ENCODE measurements at places on chromosomes 4 and X.

DNA sequence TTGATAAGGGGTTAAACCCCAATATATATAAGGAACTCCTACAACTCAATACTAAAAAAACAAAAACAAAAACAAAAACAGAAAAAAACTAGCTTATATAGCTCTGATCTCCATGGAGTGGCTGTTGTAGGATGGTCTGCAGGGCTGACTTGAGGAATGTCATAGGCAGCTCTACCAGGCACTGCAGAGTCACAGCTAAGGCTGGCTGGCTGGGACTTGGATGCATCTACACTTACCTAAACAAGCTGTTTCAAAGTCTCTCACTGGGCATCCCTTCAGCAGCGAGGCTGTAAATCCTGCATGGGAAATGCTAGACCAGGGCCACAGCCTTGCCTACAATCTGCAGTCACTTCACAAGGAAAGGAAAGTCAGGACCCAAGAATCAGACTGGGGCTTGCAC is 61.3 kb downstream of the HOPX start:
- no peaks in the 10 kb centered on the region for H3K27me3 ChIP-seq
- H3K4me3 ChIP-seq, result no peak overlapping the region
- peaks cover 14% of the 10 kb centered on the region for H3K4me1 ChIP-seq
- no peak overlapping the region for H3K27ac ChIP-seq

DNA sequence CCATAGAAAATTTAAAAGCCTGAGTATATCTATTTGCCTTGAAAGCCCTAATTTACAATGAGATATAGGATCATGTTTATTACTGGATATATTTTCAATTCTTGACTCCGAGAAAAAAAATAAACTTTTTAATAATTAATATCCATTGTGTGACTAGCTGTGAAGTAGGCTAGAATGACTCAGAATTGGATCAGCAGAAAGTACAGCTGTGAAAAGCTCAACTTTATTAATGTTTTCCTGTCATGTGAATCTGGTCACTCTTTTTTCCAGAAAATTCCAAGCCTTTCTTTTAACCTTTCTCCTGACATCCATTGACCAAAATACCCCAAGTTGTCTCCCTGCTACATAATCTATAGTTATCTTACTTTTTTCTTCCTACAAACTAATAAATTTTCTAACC is 171.8 kb upstream of the PACRGL start:
- H3K36me3 ChIP-seq, result no peaks in the 10 kb centered on the region
- DNase-seq, result no peak
- no peaks in the 10 kb centered on the region for H3K27me3 ChIP-seq
- H3K27ac ChIP-seq, result no peak overlapping the region
- no peaks in the 10 kb centered on the region for H3K4me1 ChIP-seq

GRCh38 chr4:42633605-42634388 is 23.1 kb downstream of the ATP8A1 start:
- H3K4me3 ChIP-seq, result no peak overlapping the region
- no peaks in the 10 kb centered on the region for H3K36me3 ChIP-seq
- no peaks in the 10 kb centered on the region for H3K27me3 ChIP-seq
- H3K4me1 ChIP-seq, result peaks cover 24% of the 10 kb centered on the region

- no peak overlapping the region for H3K27ac ChIP-seq
- no peak for DNase-seq
- no peaks in the 10 kb centered on the region for H3K4me1 ChIP-seq
- no peaks in the 10 kb centered on the region for H3K27me3 ChIP-seq
Observed at GRCh38 chr4:183830438-183830985, 74.6 kb upstream of the STOX2 start.

- H3K36me3 ChIP-seq, result no peaks in the 10 kb centered on the region
- no peak for DNase-seq
- H3K4me3 ChIP-seq, result peak overlapping the region; percentile 95
- peaks cover 16% of the 10 kb centered on the region for H3K4me1 ChIP-seq
- no peaks in the 10 kb centered on the region for H3K27me3 ChIP-seq
Observed at GRCh38 chr4:73259571-73260090, 1.0 kb upstream of the ANKRD17 start.

DNA sequence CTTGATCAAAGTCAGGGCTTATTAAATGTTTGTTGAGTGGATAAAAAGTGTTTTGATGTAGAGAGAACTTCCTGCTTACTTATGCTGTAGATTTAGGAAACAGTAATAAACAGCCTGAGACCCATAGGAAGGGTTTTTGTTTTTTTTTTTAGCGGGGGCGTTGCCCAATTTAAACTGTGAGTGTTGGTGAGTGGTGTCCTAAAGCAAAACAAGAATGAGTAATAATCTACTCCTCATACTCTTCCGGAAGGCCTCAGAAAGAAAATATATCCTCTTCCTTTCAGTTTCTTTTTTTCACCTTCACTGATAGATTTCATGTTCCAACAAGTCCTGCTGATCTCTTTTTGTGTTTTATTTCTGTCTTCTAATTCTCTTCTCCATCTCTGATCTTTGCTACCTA is 104.4 kb upstream of the SCML1 start:
- H3K4me1 ChIP-seq, result no peaks in the 10 kb centered on the region
- no peaks in the 10 kb centered on the region for H3K27me3 ChIP-seq
- no peak overlapping the region for H3K27ac ChIP-seq
- no peak overlapping the region for H3K4me3 ChIP-seq
- no peaks in the 10 kb centered on the region for H3K36me3 ChIP-seq
- DNase-seq, result peak; percentile 40

DNA sequence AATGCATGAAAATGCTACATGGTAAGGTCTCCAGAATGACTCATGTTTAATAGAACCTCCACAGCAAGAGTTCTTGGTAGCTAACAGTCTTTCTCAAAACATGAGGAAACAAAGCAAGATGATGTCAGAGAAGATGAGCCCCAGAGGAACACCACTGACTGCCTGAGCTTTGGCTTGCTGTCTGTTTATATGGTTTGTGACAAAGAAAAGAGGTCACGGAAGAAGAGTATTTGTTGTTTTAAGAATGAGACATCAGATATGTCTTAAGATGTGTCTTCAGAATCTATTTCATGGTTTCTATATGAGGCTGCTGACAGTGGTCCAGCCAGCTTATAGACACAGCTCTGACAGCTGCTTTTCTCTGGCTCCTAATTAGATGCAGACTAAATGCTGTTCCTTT is 18.8 kb upstream of the AREG start:
- no peaks in the 10 kb centered on the region for H3K36me3 ChIP-seq
- no peak for DNase-seq
- no peak overlapping the region for H3K27ac ChIP-seq
- no peak overlapping the region for H3K4me3 ChIP-seq
- no peaks in the 10 kb centered on the region for H3K27me3 ChIP-seq
- H3K4me1 ChIP-seq, result 0 out of 2 replicates have a peak, but pooled peaks cover 6% of the 10 kb centered on the region

GRCh38 chrX:53022381-53022780 is 26.2 kb upstream of the GPR173 start:
- DNase-seq, result no peak
- no peaks in the 10 kb centered on the region for H3K36me3 ChIP-seq
- no peaks in the 10 kb centered on the region for H3K27me3 ChIP-seq
- no peak overlapping the region for H3K27ac ChIP-seq
- no peaks in the 10 kb centered on the region for H3K4me1 ChIP-seq

DNA sequence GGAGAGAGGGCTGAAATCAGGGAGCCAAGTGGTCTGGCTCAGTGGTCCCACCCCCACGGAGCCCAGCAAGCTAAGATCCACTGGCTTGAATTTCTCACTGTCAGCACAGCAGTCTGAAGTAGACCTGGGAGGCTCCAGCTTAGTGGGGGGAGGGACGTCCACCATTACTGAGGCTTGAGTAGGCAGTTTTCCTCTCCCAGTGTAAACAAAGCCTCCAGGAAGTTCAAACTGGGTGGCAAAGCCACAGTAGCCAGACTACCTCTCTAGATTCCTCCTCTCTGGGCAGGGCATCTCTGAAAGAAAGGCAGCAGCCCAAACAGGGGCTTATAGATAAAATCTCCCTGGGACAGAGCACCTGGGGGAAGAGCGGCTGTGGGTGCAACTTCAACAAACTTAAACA is 88.1 kb downstream of the NPFFR2 start:
- H3K27me3 ChIP-seq, result no peaks in the 10 kb centered on the region
- H3K4me1 ChIP-seq, result no peaks in the 10 kb centered on the region
- DNase-seq, result no peak

DNA sequence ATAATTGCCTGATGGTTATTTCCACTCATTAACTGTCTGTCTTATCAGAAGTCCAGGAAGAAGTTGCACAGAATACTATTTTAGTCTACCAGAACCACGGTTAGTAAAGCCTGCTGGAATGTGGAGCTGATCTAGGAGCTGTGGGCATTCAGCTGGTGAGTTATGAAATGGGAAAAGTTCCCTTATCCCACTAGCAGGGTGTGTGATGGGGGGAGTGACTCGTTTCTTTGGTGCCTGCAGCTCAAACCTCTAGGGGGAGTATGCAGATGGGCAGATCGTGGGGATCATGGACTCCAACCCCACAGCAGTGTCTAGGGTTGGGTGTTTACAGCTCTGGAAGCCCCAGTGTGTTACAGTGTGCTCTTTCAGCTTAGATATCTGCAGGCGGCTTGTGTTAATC is 305.7 kb upstream of the BOD1L1 start:
- DNase-seq, result no peak
- no peaks in the 10 kb centered on the region for H3K4me1 ChIP-seq
- H3K4me3 ChIP-seq, result no peak overlapping the region
- H3K27me3 ChIP-seq, result no peaks in the 10 kb centered on the region
- H3K27ac ChIP-seq, result no peak overlapping the region
- no peaks in the 10 kb centered on the region for H3K36me3 ChIP-seq

GRCh38 chr4:67721770-67722597 is 21.0 kb upstream of the UBA6 start:
- DNase-seq, result no peak
- H3K36me3 ChIP-seq, result no peaks in the 10 kb centered on the region
- H3K4me3 ChIP-seq, result no peak overlapping the region
- H3K27ac ChIP-seq, result no peak overlapping the region
- H3K27me3 ChIP-seq, result no peaks in the 10 kb centered on the region

GRCh38 chrX:19852014-19853005 is 35.1 kb downstream of the SH3KBP1 start:
- H3K27me3 ChIP-seq, result no peaks in the 10 kb centered on the region
- no peaks in the 10 kb centered on the region for H3K36me3 ChIP-seq
- no peak overlapping the region for H3K27ac ChIP-seq

GRCh38 chr4:184771416-184771815 is 37.5 kb upstream of the CENPU start:
- H3K4me3 ChIP-seq, result no peak overlapping the region
- H3K4me1 ChIP-seq, result no peaks in the 10 kb centered on the region
- DNase-seq, result no peak
- H3K36me3 ChIP-seq, result no peaks in the 10 kb centered on the region
- no peak overlapping the region for H3K27ac ChIP-seq

DNA sequence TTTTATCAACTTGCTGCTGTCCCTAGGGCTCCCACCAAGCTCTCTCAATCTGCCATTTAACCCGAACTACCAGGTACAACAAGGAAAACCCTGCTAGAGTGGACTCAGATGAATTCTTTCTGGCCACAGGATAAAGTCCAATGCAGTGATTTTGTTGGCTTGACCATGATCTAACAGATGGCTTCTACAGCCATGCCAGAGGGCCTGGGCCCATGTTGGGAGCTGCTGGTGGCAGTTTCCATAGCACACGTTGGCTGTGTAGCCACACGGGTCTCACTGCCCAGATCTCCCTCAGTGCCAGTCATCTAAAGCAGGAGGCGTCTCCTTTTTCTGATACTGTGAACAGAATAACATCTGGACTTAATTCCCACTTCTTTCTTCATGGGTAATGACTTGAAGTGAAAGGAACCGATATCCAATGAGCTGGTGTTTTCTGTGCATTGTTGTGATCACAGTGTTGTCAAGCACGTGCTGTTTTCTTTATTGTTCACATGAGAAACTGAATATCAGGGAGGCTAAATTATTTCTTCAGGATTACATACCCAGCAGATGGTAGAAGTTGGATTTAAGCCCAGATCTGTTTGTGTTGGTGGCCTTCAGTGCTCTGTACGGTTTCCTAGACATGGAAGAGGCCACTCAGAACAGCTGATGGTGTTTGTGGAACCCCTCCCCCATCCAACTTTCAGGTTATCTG is 85.2 kb upstream of the CLCN4 start:
- no peaks in the 10 kb centered on the region for H3K27me3 ChIP-seq
- no peaks in the 10 kb centered on the region for H3K4me1 ChIP-seq
- H3K27ac ChIP-seq, result no peak overlapping the region
- DNase-seq, result no peak

DNA sequence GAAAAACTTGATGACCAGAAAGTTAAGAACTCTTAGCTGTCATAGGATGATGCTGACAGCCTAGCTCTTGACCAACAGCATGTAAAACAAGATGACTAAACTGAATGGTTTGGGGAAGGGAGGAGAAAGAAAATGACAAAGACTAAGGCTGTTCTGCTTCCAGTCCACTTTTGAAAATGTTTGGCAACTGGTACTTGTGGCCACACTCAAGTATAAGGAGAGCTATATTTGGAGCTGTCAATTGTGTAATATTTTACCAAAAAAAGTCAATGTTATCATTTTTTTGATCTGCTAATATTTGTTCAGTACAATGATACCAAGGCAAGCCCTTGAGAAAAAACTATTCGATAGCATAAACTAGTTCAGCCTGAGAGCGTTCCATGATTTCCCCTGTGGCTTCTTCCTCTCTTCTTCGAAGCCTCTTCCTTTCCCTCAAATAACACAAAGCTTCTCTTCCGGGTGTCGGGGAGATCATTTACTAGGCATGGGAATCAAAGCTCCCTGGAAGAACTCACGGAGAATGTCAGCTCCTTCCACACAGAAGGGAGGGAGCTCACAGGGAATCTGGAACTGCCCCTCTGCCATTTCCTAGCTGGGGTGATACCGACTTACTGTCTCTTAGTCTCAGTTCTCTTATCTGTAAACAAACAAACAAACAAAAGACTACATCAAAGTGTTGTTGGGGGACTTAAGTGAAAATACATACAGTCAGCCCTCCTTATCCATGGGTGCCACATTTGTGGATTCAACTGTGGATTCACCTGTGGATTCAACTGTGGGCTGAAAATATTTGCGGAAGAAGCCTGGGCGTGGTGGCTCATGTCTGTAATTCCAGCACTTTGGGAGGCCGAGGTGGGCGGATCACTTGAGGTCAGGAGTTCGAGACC is 82.6 kb downstream of the SCD5 start:
- no peaks in the 10 kb centered on the region for H3K4me1 ChIP-seq
- H3K27ac ChIP-seq, result no peak overlapping the region
- H3K4me3 ChIP-seq, result no peak overlapping the region

GRCh38 chr4:128228845-128229795 is 58.5 kb downstream of the PGRMC2 start:
- no peak overlapping the region for H3K4me3 ChIP-seq
- H3K27ac ChIP-seq, result no peak overlapping the region
- no peaks in the 10 kb centered on the region for H3K36me3 ChIP-seq
- no peak for DNase-seq

- H3K4me3 ChIP-seq, result no peak overlapping the region
- DNase-seq, result no peak
- H3K36me3 ChIP-seq, result no peaks in the 10 kb centered on the region
- H3K27ac ChIP-seq, result no peak overlapping the region
Observed at GRCh38 chr4:89754531-89754930, 82.4 kb downstream of the SNCA start.

Measured in MM.1S (cell line).